ENCODE measurements at places on chromosomes 2 and 18.

- no peak for DNase-seq
Measured at GRCh38 chr2:99088017-99088416, 53.5 kb upstream of the C2orf15 start.

- no peak for DNase-seq
Measured at GRCh38 chr18:63297687-63298399, 21.7 kb downstream of the BCL2 start.

GRCh38 chr2:11389551-11390398, 45.3 kb upstream of the ROCK2 start:
- DNase-seq, result no peak

DNA sequence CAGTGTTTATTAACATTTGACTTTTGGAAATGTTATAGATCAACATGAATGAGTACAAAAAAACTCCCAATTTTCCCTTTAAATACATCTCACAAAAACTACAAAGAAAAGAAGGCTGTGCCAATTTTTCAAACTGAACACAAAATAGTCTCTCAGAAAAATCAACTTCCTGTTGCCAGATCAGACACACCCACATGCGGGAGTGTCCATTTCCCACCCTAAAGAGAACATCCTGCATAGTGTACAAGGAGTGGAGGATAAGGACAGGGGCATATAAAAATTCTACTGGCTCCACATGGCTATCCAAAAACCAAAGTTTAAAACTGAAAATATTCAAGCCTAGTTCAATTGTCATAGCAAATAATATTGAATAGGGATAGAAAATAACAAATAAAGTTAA, 165.3 kb downstream of the ATAD2B start:
- peak; percentile 5 for DNase-seq

DNA sequence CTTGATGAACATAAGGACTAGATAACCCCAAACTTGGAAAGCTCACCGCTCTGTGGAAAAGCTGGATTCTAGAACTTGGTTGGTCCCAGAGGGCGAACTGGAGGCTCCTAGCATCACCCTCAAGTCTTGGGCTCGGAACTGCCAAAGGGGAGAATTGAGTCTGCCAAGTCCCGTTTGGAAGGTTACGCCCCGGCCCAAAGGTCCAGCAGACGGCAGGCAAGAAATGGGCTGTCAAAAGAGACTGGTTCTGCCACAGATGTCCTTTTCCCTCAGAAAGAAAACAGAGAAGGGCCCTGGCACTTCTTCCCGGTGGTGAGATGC, 182.2 kb downstream of the ANAPC1 start:
- no peak for DNase-seq

- DNase-seq, result no peak
Measured at GRCh38 chr2:217445723-217446122, 557.1 kb downstream of the TNS1 start.

- no peak for DNase-seq
Measured at GRCh38 chr2:160042054-160042453, 20.4 kb downstream of the PLA2R1 start.

DNA sequence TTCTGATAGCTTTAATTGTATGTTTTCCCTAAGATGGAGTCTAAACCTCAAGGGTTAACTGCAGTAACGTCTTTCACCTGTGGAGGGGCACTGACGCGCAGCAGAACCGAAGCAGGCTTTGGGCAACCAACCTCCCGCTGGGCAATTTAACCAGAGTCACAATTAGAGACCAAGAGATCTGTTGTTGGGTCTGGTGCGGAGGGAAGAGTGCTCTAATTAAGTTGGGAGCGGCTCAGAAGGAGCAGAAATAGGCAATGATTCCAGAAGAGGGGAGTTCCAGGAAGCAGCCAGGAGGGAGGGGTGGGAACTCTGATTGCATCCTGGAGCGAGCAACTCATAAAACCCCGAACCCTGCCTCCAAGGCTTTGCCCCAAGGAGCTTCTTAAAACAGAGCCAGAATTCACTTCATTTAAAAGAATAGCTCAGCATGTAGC, 245.8 kb downstream of the PAX3 start:
- DNase-seq, result no peak

GRCh38 chr2:73426176-73426575, 40.5 kb downstream of the ALMS1 start:
- no peak for DNase-seq

DNA sequence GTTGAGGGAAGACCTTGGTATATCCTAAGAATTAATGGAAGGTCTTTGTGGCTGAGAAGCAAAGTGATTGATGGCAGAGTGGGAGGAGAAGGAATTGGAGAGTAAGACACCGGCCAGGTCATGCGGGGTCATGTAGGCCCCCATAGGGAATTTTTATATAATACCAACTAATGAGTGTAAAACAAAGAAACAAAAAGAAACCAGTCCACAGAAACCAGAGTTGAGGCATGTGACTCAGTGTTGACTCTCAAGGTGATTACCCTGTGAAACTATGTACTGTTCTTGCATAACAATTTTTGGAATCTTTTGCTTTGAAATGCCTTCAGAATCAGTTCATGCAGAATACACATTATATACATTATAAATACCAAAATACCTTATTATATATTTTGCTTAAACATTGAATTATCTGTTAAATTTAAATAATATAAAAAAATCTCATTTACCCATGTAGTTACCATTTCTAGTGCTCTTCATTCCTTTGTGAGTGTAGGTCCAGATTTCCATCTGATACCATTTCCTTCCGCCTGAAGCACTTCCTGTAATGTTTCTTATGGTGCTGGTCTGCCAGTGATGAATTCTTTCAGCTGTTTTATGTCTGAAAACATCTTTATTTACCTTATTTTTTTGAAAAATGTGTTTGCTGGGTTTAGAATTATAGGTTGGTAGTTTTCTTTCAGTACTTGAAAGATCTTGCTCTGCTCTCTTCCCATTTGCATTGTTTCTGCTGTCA, 8.6 kb downstream of the CLIP4 start:
- no peak for DNase-seq

DNA sequence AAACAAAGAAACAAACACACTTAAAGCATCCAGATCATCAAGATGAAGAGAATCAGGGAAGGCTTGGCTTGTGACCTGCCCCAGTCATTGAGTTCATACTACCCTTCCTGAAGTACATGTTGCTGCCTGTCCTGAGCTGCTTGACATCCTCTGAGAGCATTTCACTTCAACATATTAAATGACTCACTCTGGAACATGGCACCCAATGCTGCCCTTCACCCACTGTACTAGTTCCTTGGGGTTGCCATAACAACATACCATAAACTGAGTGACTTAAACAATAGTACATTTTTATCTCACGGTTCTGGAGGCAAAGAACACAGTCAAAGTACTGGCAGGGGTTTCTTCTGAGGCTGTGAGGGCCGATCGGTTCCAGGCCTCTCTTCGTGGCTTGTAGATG, 371.3 kb downstream of the RNF144A start:
- DNase-seq, result no peak

DNA sequence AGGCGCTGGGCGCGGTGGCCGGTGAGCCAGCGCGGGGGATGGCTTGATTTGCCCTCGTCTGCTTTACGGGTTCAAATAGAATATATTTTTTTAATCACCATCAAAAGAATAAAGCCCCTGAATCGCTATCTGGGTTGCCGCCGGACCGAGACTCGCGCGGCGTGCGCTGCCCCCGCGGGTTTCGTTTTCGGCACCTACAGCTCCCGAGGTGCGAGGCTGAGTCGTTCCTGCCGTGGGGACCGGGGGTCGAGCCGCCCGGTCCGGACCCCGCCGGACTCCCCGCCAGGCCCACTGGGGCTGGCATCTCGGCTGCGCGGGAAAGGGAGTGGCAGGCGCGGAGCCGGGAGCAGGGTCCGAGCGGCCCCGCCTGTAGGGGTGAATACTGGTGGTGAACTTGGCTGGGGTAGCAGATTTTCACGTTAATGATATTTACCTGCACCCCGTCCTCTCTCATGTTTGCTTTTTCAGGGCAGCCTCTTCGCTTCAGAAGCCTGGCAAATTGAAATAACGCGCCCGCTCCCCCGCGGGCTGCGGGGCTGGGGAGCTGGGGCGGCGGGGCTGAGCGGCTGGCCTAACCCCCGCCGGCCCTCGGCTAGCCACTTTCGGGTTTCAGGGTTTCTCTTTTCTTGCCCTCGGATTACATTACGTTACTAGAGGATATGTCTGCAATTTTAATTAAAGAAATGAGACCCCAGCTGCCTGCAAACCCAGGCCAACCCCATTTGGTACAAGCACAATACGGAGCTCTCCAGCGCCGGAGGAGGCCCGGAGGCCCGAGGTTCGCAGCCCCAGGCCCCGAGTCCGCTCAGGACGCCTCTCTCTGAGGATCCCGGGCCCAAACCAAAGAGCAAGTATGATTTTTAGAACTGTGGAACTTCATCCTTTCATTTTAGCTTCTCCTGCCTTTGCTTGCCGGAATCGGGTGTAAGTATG, 1.7 kb upstream of the CELF4 start:
- no peak for DNase-seq

GRCh38 chr2:189178726-189179569, 613 bp downstream of the COL5A2 start:
- no peak for DNase-seq

DNA sequence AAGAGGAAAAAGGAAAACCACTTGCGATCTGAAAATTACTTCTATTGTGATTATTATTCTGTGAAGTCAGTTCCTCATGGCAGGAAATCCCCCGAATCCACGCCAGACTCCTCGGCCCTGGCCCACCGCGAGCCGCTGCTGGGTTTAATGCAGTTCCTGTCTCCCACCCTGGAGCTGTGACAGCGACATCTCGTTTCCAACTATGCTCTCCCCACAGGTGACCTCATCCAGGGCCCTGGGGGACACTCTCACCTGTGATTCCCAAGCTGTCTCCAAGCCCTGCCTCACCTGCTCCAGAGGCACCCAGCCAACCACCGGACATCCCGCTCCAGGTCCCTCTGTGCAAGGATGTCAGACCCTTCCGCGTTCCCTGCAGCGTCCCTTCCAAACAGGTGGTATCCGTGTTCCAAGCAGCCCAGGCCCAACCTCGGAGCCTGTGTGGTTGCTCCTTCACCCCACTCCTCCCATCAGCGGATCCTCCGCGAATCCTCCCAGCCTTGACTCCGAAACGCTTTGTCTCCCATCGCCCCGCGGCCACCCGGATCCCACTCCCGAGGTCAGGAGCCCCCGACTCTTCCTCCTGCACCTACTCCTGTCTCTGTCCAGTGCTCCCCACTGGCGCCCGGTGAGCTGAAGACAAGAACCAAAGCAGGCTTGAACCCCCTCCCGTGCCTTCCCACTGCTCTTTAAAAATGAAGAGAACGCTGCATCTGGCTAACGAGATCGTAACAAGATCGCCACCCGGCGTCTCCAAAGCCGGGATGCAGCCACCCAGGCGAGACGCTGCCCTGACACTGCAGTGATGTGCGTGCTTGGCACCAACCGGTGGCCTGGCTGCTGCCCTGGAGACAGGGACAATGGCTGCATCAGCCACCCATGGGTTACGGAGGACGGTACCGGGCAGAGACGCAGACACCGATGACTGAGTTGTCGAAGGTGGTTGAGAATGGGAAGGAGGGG, 96.5 kb downstream of the NDUFA10 start:
- no peak for DNase-seq

GRCh38 chr2:128505575-128506526, 187.2 kb upstream of the HS6ST1 start:
- no peak for DNase-seq

DNA sequence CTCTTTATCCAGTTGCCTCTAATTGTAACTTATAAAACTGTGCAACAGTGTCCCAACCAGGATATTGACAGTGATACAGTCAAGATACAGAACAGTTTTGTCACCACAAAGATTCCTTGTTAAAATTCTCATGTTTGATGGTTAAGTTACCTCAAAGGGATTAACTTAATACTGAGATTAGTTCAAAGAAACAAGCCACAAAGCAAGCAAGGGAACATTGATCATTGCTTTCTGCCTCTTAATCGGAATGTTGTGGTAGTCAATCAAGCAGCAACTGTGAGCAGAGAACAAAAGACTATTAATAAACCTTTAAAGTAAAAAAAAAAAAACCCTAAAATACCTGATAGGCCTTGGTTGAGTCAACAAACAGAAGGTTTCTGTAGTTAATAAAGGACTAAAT, 352.3 kb downstream of the PARD3B start:
- no peak for DNase-seq

GRCh38 chr2:47528874-47529273, 125.9 kb downstream of the MSH2 start:
- DNase-seq, result no peak

GRCh38 chr2:8684540-8684877, 2.7 kb downstream of the ID2 start:
- peak; percentile 46 for DNase-seq

GRCh38 chr2:151289972-151290866, 751 bp upstream of the NMI start:
- DNase-seq, result no peak

DNA sequence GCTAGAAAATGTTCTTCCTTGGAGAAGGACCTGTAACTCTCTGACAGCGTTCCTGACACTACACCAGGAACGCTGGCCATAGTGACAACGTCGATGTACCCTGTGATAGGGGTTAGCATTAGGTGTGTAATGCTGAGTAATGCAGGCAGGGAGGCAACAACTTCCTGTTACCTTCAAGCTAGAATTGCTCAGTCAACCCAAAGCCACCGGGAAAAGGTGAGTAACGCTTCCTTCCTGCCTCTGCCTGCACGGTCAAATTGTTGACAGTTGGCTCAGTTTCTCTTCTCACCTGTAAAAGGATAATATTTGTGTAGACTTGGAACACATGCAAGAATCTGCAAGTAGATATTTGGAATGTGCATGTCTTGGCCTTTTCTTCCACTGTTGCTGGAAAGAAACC, 12.7 kb downstream of the FAM110C start:
- DNase-seq, result peak; percentile 67

- no peak for DNase-seq
Measured at GRCh38 chr18:9949315-9949714, 35.5 kb downstream of the VAPA start.

GRCh38 chr2:130183512-130184373, 1.7 kb downstream of the MZT2B start:
- no peak for DNase-seq

- no peak for DNase-seq
Measured at GRCh38 chr18:3401669-3402620, 48.0 kb upstream of the TGIF1 start.

GRCh38 chr2:238240757-238241711, 1.2 kb upstream of the HES6 start:
- DNase-seq, result no peak

Data from CD4-positive, alpha-beta T cell treated with Interleukin-4 for 4 hours (primary cell).